ENCODE measurements at places on chromosomes 2 and 18. TPM values are rescaled to one million over a fixed set of nuclear protein-coding genes. Genes with fewer than 3 reads are reported as not detected.

The ELOA2 gene
- not detected for total RNA-seq

The LAMA1 gene
- 7.2 TPM for total RNA-seq

GRCh38 chr2:119739580-119740255 lies 20.0 kb upstream of the PTPN4 start:
- DNase-seq = no peak

GRCh38 chr2:231376857-231377256 lies 18.7 kb upstream of the B3GNT7 start:
- DNase-seq = no peak
